ENCODE measurements at places on chromosomes 2 and 18.

GRCh38 chr2:183244300-183244844, 120.1 kb downstream of the NUP35 start:
- no peak for DNase-seq

DNA sequence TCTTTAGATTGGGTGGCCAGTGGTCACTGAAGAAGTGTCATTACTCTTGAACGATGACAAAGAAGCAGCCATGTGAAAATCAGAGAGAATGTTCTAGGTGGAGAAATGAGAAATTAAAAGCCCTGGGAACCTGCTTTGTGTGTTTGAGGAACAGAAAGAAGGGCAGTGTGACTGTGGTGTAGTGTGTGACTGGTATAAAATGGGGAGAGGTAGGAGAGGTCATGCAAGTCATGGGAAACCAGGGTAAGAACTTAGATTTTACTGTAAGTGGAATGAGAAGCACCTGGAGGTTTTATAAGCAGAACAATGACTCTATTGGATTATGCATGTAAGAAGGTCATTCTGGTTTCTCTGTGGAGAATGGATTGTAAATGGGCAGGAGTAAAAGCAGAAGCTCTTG, 12.2 kb downstream of the ICOS start:
- no peak for DNase-seq

- no peak for DNase-seq
These were observed 4.1 kb downstream of the BCL11A start for GRCh38 chr2:60549238-60549927.

DNA sequence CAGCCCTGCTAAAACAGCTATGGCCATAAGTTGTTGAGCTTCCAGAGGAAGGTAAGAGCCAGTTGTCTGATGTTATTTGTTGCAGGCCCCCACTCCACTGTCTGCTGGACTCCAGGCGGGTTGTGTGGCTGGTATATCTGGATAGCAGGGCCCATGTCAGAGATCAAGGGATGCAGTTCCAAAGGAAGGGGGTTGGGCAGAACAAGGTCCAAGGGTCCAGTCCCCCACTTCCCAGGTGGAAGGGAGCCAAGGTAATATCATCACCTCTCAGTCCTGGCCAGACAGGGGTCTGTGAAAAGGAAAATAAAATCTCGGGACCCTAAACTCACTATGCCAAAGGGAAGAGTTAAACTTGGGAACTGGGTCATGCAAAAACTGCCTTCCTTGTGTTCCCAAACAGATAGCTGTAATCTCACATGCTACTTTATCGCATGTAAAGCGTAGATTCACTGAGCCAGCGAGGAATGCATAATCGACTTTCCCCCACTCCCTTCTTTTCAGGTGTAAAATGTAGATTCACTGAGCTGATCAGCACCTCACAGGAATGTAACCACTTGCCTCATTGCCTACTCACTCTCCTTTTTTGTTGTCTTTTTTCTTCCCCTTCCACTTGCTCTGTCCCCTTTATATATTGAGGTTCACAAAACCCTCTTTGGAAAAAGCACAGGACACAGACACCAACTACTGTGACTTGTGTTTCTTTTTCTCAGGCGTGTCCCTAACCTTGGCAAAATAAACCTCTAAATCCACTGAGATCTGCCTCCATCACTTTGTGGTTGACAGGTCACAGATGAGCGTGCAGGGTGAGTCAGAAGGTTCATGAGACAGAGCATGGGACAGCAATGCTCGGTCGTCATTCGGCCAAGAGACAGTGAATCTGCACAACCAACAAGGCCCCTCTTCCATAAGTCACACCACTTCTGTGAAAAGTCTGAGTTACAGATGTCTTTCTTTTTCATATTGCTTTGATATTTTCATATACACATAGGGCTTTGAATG, 255.3 kb upstream of the SIX2 start:
- no peak for DNase-seq

- DNase-seq: no peak
These were observed 1.3 kb downstream of the ATP5F1A start for GRCh38 chr18:46096651-46097300.

DNA sequence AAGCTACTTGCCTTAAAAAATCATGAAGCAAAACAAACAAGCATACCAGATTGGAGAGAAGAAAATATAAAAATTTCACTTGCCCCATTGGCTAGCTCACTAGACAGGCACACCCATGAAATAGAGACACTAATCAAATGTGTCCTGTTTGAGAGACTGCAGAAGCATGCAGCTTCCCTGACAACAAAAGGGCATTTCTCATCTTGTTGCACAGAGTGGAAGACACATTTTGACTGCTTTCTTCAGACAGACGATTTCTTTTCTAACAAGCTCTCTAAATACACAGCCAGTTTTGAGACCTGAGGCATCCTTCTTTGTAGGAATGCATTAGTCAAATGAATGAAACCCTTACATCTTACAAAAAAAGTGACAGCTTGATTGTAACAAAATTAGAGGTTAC, 1558.6 kb upstream of the NXPH2 start:
- no peak for DNase-seq

- no peak for DNase-seq
These were observed 605.2 kb upstream of the SYT4 start for GRCh38 chr18:43882358-43883055.

GRCh38 chr18:9413576-9413975, 61.7 kb upstream of the RALBP1 start:
- no peak for DNase-seq

- DNase-seq: peak; percentile 13
These were observed 69.7 kb upstream of the DAPL1 start for GRCh38 chr2:158725441-158725891.

DNA sequence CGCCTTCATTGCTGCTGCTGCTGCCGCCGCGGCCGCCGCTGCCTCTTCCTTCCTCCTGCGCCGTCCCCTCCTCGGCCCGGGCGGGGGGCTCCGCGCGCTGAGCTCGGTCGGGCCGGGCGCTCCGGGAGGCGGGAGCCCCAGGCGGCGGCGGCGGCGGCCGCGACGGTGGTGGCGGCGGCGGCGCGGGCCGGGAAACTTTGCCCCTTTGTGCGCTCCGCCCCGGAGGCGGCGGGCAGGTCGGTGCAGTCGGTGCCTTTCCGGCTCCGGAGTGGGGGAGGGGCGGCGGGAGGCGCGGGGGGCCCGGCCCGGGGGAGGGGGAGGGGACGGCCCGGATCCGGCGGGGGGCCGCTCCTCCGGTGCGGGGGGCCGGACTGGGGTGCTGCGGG, 205 bp downstream of the TET3 start:
- DNase-seq: no peak

DNA sequence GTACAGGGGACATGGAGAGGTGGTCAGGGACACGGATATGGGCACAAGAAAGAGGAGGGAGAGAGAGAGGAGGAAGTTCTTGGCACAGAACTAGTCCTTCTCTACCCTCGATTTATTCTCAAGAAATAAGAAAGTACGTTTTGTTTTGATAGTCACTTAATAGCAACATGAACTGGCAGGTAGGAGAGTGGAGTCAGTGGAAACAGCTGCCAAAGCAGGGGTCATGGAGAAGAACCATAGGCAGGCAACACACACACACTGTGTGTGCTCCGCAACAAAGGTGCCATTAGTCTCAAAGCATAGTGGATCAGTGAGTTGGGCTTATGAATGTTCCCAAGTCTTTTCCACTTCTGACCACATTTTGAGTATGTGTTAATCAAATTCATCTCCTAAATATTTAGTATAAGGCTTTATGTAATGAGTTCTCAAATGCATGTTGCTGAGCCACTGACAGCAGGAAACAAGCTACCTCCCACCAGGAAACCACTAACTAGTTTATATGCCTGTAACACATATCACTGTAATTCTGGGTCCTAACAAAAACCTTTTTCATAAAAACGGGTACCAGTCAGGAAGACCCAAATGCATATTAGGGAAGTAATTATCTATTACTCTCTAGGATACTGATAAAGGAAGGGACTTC, 41.1 kb downstream of the IWS1 start:
- no peak for DNase-seq

DNA sequence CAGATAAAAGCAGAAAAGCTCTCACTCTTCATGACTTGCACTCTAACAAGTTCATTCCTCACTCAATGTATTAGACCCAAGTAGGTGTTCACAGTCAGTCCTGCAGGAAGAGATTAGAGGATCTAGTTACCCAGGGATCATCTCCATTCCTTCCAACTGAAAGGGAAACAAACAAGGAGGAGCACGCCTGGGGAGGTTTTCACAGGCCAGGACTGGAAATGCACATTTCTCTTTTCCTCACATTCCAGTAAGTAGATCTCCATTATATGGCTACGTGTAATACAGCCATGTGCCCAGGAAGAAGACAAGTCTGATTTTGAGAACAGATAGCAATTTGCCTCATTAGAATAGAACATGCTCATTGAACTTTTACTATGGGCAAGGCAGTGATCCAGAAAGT, 1132.2 kb upstream of the FAM98A start:
- DNase-seq: no peak

DNA sequence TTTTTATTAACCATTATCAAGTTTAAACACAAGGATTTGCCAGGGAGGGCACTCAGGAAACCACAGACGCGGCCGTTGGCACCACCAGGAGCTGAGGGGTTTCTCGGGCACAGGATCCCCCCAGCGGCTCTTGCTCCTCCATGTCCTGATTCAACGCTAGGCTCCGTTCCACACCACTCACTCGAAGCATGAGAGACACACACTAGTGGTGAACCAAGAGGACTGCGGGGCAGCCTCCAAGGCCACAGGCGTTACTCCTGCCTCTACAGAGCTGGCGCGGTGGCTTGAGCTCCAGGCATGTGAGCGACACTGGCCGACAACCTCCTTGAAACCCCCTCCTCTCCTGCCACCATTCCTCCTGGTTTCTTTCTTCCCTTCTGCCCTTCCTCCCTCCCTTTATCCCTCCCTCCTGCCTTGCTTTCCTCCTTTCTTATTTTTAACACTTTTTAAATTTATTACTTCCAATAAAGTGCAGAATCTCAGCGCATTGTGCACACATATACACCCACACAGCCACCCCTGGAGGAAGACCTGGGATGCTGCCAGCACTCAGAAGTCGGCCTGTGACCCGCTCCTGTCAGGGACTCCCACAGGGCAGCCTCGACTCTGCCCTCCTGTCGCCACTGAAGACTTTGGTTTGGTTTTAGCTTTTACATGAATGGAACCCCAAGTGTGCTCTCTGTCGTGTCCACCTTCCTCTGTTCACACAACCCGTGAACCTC, 21.7 kb downstream of the COX7A2L start:
- DNase-seq: no peak

DNA sequence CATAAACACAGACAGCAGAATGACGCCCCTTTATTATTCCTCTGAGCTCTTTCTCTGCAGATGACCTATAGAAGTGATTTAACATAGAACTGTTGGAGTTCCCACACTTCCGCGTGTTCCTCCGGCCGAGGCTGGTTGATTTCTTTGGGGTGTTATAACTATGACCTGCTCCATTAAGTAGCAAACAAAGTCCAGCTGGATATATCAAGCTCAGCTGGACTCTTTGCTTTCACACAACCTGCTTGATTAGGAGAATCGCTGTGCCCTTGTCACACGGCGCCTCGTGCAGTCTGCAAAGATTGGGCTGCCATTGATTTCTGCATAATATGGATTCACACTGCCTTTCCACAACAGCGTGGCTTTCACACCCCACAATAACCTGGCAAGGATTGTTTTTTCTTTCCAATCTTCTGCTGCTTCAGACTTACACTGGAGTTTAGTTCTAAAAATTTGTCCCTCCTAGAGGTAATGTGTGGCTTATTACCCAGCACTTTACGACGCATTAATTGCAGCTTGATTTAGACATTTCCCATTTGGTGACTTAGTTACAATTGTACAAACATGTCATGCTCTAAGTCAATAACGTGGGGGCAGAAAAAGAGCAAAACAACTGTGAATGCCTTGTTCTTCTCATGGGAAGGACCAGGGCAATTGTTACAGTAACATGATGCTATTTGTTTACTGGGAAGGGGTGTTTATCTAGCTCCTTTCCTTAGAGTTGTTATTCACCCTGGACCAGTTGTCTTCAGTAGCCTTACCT, 485.7 kb downstream of the TXNL1 start:
- no peak for DNase-seq

- no peak for DNase-seq
These were observed 8.8 kb downstream of the IMMT start for GRCh38 chr2:86186431-86186830.

DNA sequence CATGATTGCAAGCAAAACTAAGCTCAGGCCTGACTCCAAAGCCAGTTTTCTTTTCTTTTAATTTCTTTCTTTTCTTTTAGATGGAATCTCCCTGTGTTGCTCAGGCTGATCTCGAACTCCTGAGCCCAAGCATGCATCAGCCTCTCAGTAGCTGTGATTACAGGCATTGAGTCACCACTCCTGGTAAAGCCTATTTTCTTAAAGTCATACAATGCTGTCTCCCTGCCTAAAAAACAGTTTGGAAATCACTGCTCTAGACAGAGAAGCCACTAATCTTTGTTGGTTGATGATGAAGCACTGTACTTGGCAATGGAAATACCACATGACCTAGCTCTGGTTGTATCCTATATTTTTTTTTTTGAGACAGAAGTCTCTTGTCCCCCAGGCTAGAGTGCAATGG, 33.1 kb upstream of the ZNF532 start:
- DNase-seq: no peak

DNA sequence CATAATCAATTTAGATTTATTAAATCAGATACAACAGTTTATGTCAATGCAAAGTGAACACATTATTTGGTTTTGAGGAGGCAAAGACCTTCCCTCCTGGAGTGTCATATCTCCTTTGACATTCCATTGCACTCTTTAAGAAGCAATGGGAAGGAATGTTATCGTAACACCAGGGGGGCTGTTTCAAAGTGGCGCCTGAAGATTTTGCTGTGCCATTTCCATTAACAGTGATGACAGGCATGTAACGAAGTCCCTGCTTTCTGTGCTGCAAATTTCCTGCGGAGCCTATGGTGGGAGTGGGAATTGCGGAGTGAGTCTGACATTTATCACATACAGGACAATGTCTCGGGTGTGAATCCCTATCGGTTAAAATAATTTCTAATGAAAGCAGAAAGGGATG, 499.6 kb upstream of the RAB6C start:
- DNase-seq: no peak

DNA sequence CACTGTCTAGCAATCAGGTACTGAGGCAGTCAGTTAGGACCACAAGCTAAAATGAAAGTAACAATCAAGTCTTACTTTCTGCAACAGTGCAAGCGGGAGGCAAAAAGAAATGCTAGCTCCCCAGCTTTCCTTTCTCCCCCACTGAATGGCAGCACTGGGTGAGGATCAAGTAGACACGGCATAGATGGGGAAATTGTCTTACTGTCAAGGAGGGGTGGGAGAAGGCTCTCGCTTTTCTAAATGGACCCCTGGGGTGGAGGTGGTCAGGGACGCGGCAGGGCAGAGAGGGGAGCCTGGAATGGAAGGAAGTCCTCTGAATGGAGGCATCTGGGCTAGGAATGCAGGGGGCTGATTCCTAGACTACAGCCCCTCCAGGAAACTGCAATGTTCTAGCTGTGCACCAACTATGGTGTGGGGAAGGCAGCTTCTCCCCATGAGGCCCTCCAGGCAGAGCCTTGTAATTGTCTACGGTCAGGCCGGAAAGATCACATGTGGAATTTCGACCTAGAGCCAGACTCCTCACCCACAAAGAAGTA, 24.3 kb downstream of the METTL8 start:
- no peak for DNase-seq

GRCh38 chr2:1553671-1554295, 140.5 kb downstream of the TPO start:
- no peak for DNase-seq

- no peak for DNase-seq
These were observed 171.4 kb upstream of the LRRTM1 start for GRCh38 chr2:80475970-80476369.

GRCh38 chr2:21220930-21221329, 97.2 kb downstream of the TDRD15 start:
- DNase-seq: no peak

- no peak for DNase-seq
These were observed 55.0 kb downstream of the PMAIP1 start for GRCh38 chr18:59954755-59955156.
